ENCODE measurements at places on chromosomes 3 and 15. TPM values are rescaled to one million over a fixed set of nuclear protein-coding genes. Genes with fewer than 3 reads are reported as not detected.

Gene GCNT3
- total RNA-seq, result 0.72 TPM

Gene MOBP
- 0.24 TPM for total RNA-seq

Gene SHC4
- 0.11 TPM for total RNA-seq

Gene TPRG1
- total RNA-seq, result 10.8 TPM

Gene MUC13
- total RNA-seq, result 1.5 TPM

Gene SH2D7
- not detected for total RNA-seq

Gene C3orf85
- not detected for total RNA-seq

Gene OIP5
- total RNA-seq, result 0.87 TPM

Gene PDIA5
- 30.6 TPM for total RNA-seq

Gene SYNPR
- total RNA-seq, result not detected

Gene SEMA6D
- 45.3 TPM for total RNA-seq

Gene TRPM1
- not detected for total RNA-seq

Gene COL6A6
- 0.25 TPM for total RNA-seq

Gene CDHR4
- 3.1 TPM for total RNA-seq

Gene TM4SF4
- total RNA-seq, result 0.12 TPM

Gene GATM
- total RNA-seq, result 43.6 TPM

Gene FAM174B
- total RNA-seq, result 13.8 TPM
